ENCODE measurements at places on chromosomes 4 and X.

DNA sequence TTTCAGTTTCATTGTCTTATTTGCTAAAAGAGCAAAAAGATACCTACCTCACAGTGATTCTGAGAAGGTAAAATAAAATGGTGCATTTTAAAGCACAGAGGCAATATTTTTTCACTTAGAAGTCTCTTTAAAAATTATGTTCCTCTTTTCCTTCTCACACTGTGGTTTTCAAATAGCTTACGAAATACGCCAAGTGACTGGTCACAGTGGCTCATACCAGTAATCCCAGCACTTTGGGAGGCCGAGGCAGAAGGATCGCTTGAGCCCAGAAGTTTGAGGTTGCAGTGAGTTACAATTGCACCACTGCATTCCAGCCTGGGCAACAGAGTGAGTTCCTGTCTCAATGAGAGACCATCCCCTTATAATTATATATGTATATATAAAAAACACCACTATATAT lies 372.6 kb downstream of the FBXO8 start:
- DNase-seq: no peak

- no peak for DNase-seq
Observed at GRCh38 chr4:5782829-5783476, 72.0 kb downstream of the EVC start.

DNA sequence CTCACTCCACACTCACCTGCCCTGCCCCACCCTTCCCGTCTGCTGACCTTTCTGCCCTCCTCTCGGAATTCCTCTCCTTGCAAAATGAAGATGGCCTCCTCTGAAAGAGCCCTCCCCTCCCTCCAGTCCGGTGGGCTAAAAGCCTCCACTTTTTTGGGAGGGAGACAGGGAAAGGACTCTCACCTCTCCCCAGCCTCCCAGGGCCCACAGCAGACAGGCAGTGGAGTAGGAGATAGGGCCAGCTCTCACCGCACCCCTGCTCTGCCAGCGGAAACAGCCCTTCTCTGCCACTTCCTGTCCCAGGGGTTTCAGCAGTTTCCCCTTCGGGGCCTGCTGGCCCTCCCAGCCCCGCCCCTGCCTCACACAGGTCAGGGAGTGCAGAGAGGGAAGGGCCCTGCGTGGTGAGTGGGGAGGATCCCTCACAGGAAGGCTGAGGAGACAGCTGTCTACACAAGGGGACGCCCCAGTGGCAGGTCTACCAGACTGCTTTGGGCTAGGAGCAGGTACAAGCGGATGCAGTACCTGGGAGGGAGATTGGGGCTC lies 18.2 kb downstream of the ELF4 start:
- DNase-seq: peak; percentile 88

DNA sequence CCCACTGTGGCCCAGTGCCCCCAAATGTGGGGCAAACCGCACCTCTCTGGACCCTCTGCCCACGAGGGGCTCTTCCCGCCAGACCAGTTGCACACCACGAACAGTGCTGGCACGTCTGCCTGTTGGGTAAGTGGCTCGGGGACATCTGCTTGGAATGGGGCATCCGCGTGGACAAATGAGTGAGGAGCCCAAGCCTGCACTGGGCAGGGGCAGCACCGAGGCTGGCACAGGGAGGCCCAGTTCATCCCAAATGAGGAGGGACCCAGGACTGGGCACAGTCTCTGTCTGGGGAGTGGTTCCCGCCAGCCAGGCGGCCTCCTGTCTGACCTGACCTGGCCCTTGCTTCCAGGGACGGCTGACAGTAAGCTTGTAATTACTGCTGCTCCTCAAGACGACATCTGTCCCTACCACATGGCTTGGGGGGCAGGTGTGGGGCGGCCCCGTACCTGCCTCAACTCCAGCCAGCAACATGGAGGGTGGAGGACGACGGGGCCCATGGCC lies 3.2 kb downstream of the SPON2 start:
- no peak for DNase-seq

- no peak for DNase-seq
Observed at GRCh38 chrX:70656304-70656703, 211.7 kb downstream of the DLG3 start.

GRCh38 chr4:6201580-6202091 lies 1.3 kb upstream of the JAKMIP1 start:
- DNase-seq: no peak

- DNase-seq: no peak
Observed at GRCh38 chr4:97013711-97014110, 1129.6 kb downstream of the STPG2 start.

GRCh38 chr4:17163156-17163771 lies 264.8 kb upstream of the LDB2 start:
- DNase-seq: no peak

DNA sequence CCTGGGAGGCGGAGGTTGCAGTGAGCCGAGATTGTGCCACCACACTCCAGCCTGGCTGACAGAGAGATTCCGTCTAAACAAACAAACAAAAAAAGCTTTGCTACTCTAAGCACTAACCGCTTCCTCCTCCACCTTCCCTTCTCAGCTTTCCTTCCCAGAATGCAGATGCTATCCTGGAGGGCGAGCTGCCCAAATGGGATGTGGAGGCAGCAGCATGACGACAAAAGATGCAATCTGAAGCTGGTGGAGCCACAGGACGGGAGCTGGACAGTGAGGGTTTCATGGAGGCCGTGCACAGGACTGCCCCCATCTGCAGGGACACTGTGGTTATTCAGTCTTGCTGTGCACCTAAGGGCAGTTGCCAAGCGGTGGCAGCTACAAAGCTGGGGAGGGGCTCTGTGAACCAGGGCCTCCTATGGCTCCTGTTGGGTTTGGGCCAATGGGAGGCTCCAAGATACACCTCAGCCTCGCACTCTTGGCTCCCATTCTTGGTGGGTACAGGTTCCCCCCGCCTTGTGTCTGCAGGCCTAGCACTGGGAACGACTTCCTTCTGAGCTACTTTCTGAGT lies 47.4 kb downstream of the WDR1 start:
- no peak for DNase-seq

- DNase-seq: peak; percentile 17
Observed at GRCh38 chrX:56429581-56429980, 133.8 kb upstream of the UBQLN2 start.

- DNase-seq: no peak
Observed at GRCh38 chr4:52931243-52931642, 69.1 kb downstream of the RASL11B start.

GRCh38 chr4:152246659-152247058 lies 289.2 kb downstream of the FBXW7 start:
- DNase-seq: no peak

DNA sequence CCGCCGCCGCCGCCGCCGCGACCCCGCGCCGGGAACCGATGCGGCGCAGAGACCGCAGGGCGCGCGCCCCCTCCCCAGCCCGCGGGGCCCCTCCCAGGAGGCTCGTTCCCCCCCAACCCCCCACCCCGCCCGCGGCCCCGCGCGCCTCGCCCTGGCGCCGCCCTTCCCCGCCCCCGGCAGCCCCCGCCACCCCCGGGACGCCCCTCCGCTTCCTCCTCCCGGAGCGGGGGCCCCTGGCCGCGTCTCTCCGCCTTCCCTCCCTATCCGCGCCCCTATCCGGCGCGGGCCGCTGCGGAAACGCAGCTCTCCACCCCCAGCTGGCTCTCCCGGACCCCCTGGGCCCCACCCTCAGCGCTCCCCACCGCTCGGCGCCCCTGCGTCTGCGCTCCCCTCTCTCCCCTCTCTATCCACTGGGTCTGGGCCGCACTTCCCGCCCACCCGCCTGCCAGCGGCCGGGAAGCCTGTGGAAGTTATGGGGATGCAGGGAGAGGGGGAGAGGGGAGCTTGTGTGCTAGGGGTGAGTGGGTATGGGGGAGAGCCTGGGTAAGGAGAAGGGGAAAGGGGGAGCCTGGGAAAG lies at the start of gene TMEM271:
Gene TMEM271, minus strand, starts transcription at position 51 of the 577 bp plus-strand sequence. CDS start 233 bp downstream, outside the sequence.
- no peak for DNase-seq

DNA sequence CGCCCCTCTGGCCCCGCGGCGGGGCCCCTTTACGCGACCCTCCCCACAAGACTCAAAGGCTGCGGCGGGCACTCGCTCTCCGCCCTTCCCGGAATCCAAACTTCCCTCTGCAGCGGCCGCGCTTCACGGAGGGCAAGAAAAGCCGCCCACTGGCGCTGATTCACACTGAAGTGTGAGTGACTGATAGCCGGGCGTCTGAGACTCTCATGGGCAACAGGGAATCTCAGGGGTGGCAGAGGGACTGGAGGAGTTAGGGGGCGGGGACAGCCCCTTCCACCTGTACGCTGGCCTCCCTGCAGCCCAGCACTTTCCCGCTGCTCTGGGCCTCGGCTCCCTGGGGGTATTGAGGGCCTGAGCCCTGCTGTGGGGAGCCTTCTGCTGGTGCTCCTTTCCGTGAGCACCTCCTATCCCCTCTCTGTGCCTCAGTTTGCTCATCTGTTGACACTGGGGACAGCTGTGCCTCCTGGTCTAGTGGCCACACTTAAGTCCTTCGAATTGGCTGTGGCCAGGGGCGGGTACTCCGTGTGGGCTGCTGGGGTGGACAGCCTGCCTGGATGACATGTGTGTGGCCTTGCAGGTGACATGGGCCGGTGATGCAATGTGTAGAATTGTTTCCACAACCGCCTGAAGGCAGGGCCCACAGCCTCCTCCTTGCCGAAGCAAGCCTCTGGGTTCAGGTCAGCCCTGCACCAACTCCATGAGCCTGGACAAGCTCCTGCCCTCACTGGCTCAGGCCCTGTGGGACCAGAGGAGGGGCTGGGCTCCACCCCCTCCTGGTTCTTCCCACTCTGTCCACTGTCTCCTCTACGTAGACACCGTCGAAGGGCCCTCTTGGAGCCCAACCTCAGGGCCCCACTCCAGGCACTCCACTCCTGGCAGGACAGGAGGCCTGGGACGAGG lies 951 bp downstream of the SH3BP2 start:
- DNase-seq: peak; percentile 16

GRCh38 chr4:163350672-163351071 lies 7.0 kb downstream of the NPY5R start:
- DNase-seq: no peak

DNA sequence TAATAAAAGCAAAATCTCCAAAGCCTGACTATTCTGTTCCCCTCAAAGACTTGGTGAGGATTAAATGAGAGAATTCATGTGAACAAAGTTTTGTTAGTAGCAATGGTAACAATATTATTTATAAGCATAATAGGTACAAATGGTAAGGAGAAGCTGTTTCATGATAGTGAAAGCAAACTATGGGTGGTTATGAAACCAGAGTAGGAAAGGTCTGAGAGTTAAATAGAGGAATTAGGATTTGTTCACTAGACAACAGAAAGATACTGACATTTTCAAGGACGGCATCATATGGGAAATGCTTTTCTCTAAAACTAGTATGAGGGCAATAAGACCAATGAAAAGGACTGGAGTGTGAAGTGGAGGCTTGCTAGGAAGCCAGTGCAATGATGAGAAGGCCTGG lies 128.6 kb upstream of the FTHL17 start:
- DNase-seq: no peak

- DNase-seq: no peak
Observed at GRCh38 chr4:105426187-105426897, 47.5 kb downstream of the PPA2 start.

- DNase-seq: no peak
Observed at GRCh38 chr4:97577004-97577403, 566.3 kb downstream of the STPG2 start.

GRCh38 chr4:180530787-180531186 lies 1712.4 kb upstream of the TENM3 start:
- no peak for DNase-seq

DNA sequence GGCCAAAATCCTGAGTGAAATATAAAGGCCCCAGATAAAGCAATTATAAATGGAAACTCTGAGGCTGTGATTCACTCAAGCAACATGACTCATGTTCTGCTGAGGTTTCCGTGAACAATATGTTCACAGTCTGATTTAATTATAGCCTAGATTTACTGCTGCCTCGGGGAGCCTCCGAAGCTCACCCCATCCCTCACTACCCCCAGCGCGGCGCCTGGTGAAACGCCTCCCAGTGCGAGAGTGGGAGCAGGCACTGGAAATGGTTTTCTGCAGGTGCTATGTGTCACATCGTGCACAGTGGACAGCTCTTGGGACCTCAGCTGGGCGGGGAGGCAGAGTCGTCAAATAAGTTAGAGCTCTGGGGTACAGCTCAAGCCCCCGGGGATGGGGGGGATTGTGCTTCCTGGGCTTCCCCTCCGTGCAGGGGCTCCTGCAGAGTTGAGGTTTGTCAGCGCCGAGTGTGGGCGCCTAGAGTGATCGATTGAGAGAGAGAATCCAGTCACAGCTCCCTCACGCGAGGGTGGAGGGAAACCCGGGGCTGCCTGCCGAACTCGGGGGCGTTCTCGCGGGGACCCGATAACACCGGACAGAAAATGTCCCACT lies 110.6 kb downstream of the PHKA2 start:
- no peak for DNase-seq

DNA sequence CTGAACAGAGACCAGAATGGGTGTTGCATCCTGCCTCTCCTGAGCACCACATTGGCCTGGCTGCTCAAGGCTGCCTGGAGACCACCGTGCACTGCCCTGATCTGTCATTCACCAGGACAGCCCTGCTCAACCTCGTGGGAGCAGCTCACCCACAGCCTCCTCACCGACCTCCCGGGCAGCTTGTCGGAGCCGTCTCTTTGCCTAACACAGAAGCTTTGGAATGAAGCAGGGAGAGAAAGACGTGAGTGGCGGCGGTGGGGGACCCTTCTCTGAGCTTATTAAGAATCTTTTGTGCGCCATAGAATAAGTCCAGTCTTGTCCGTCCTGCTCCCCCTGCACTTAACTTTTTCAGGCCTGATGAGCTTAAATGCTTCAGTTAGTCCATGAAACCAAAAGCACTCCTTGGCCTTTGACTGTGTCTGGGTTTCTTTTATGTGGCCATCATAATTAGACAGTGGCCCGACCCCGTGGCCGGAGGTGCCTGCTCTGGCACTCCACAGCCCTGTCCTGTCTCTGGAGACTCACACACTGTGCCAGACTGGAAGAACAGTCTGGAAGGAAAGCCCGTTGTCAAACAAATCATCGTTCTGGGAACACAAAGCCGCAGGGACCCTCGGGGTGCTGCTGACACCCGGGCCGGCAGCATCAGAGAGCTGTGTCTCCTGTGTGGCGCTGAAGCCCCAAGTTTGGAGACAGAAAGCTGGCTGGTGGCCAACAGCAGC lies 192.8 kb downstream of the BCOR start:
- DNase-seq: no peak

DNA sequence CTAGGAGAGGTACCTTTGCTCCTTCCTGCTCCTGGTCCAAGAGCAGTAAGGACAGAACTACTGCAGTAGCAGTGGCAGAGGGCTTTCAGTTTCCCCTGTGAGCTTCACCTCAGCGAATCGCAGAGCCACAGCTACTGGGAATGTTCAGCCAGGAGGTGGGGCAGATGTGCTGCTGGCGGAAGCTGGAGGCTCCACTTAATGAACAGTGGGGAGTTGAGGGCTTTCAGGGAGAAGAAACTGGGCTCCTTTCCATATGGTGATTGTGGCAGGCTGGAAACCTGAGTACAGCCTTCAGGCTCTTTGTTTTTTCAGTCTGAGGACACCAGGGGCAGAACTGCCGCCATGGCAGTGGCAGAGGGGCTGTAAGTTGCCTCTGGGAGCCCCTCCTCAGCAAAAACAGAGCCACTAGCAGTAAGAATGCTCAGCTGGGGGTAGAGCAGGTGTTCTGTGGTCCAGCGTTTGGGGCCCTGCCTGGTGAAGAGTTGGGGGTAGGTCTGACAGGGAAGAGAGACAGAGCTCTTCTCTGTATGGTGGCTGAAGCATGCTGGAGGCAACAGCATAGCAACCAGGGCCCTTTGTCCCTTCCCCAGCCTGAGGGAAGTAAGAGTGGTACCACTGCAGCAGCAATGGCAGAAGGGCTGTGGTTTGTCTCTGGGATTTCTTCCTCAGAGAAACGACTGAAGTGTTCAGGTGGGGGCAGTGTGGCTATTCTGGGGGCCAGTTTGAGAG lies 106.0 kb upstream of the GRXCR1 start:
- DNase-seq: no peak

GRCh38 chr4:135368831-135369230 lies 1167.2 kb upstream of the PABPC4L start:
- no peak for DNase-seq

- DNase-seq: no peak
Observed at GRCh38 chrX:1536712-1537030, 314 bp downstream of the P2RY8 start.

All from naive thymus-derived CD4-positive, alpha-beta T cell (primary cell).